Nucleus accumbens (tissue), 56 donors: ENCODE measurements at places on chromosomes 16 and 17.

GRCh38 chr17:56779322-56779721, 54.4 kb downstream of the C17orf67 start:
- DNase-seq, result no peak

DNA sequence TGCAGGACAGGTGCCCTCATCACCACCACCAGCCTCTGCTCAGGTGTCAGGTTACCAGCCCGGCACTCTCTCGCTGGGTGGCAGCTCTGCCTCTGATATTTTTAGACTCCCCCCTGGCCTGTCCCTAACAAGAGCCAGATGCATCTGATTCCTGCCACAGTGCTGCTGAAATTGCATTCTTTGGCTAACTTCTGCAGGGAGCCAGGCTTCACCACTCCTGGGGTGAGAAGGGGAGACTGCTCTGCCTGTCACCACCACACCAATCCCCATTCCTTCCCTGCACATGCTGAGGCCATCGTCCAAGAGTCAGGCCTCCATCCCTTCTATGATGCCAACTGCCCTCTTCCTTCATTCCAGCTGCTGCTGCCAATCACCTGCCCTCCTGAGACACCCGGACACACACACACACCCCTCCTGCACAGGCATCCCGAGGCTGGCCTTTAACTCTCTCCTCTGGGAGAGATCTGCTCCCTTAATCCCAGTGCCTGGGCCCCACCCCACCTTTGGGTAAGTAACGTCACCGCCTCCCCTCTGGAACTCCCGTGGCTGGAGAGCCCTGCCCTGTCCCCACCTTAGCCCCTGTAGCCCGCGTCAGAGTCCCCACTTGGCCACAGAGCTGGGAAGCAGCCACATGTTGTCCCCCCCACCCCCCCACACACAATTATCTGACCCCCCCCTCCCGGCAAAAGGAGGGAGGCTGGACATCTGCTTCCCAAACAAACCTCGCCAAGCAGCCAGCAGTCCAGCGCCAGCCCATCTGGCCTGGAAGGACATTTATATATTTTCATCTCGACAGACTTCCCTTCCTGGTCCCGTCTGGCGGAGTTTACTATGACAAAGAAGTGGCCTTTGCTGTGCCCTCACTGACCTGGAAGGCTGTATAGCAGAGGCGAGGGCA, 2.8 kb downstream of the EMP2 start:
- DNase-seq, result no peak

DNA sequence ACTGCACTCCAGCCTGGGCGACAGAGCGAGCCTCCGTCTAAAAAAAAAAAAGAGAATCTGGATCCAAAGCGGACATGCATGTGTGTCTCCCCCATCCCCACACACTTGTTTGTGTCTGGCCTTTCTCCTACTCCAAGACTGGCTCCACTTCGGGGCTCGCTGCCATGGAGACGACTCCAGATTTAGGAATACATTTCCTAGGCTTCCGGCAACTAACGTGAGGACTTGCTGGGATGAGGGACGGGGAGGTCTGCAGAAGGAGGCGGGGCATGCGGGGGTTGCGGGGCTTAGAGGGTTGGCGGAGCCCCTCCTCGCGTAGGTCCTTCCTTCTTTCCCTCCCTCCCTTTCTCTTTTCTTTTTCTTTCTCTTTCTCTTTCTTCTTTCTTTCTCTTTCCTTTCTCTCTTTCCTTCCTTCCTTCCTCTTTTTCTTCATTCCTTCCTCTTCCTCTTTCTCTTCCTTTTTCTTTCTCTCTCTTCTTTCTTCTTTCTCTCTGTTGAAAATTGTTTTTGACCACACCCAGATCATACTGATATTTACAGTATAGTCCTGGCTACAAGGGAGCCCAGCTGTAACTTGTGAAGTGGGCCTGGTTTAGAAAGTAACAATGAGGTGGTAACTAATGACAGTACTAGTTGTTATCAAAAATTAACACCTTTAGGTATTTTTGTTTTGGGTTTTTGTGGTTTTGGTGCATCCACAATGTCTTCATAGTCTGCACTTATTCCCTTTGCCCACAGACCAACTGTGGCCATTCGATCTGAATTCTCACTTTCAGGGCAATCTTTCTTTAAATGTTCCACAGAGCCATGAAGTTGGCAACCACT, 25.2 kb downstream of the MIS12 start:
- no peak for DNase-seq

DNA sequence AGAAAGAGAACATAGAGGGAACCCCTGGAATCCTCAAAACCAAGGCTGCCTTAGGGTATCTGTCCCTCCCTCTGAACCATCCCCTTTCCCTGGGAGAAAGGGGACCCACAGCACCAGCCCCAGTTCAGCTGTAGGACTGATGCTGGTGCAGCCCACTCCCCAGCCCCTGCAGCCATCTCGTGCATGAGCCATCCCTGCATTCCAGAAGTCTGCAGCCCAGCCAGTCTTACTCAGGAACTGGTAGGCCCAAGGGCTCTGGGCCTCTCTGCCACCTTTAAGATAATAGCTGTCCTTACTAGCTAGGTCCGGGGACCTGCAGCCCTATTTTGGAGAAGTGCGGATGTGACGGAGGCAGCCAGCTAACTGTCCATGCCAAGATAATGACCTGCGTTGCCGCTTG, 6.0 kb upstream of the EVPL start:
- DNase-seq, result no peak

DNA sequence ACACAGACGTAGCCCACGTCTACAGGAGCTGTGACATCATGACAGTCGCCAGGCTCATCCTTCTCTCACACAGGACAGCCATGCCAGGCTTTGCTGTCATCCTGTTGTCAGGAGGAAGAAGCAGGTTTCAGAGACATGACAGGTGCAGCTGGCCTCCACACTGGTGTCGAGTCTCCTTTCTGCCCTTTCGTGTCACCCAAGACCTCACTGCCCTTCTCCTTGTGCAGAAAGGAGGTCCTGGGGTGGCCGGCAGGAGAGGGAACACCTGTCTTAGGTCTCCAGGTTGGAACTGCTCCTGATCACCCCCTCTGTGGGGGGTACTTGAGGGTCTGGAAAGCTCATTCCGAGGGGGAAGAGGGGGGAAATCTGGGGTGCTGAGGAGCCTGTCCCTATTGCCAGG, 41.6 kb upstream of the IRF8 start:
- no peak for DNase-seq

GRCh38 chr17:73603971-73604370, 40.3 kb downstream of the SDK2 start:
- no peak for DNase-seq

- no peak for DNase-seq
Observed at GRCh38 chr17:28470266-28470913, 3.1 kb upstream of the SLC13A2 start.

DNA sequence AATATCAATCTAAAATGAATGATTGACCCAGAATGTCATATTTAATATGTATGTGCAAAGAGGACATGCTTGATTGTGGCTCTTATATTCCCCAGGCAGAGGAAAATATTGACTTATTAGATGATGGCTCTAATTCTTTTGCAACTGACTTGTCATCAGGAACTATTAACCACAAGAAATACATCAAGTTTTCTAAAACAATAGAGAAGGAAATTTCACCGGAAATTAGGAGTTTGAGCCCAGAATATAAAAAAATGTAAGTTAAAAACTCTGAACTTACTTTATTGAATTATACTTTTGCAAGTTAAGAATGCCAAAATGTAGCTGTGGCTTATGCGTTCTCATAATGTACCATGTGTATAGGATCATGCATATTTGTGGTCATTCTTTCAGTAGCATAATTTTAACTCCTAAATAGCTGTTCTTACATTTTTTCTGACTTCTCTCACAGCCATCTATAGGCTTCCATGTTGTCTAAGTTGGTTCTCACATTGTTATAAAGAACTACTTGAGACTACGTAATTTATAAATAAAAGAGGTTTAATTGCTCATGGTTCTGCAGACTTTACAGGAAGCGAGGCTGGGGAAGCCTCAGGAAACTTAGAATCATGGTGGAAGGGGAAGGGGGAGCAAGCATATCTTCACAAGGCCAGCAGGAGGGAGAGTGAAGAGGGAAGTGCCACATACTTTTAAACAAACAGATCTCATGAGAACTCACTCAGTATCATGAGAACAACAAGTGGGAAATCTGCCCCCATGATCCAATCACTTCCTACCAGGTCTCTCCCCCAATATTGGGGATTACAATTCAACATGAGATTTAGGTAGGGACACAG, 11.6 kb downstream of the EFCAB13 start:
- no peak for DNase-seq

DNA sequence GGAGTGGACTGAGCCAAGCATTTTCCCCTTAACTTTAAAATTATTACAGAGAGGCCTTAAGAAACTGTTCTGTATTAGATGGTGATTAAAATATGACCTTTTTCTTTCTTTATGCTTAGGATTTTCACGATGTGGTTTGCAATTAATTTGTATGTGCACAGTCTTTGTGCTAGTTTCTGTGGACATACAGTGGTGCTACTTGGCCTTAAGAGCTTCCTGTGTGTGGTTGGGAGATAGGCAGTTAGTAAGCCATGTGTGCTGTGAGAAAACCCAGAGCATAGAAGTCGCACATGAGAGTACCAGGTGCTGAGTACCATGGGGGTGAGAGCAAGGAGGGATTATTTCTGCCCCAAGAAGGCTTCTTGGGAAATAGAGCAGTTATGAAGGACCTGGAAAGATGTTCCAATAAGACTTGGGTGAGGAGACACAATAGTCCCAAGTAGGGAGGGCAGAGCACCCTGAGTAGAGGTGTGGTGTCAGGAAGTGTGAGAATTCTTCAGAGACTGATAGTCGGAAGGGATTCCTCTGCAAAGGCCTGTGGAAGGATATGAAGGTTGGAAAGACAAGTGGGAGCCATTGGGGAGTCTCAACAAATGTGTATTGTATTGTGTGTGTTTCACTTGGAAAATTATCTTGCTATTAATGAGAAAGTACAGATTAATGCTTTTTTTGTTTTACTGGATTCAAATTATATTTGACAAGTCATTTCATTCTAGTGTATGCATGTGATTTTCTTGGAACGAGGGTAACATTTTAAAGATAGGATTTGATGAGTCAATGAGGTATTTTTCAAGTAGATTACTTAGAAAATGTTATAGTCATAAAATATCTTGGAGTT, 239.9 kb downstream of the PRKCA start:
- DNase-seq, result no peak
